ENCODE measurements at places on chromosomes 7 and 10.

DNA sequence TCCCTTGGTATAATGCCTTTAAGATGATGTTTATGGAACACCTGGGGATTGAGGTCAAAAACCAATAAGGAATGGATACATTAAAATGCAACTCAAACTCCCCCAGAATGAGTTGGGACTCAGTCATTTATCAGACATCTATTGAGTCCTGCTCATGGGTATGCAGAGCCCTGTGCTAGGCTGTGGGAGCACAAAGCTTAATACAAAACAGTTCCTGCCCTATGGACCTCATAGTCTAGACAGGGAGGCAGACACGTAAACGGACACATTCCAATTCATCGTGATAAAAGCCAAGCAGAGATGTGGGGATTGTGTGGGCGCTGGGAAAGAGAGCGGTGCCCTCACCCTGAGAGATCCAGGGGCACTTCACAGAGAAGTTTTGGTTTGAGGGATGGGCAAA is 181.7 kb downstream of the PTEN start:
- DNase-seq: no peak

DNA sequence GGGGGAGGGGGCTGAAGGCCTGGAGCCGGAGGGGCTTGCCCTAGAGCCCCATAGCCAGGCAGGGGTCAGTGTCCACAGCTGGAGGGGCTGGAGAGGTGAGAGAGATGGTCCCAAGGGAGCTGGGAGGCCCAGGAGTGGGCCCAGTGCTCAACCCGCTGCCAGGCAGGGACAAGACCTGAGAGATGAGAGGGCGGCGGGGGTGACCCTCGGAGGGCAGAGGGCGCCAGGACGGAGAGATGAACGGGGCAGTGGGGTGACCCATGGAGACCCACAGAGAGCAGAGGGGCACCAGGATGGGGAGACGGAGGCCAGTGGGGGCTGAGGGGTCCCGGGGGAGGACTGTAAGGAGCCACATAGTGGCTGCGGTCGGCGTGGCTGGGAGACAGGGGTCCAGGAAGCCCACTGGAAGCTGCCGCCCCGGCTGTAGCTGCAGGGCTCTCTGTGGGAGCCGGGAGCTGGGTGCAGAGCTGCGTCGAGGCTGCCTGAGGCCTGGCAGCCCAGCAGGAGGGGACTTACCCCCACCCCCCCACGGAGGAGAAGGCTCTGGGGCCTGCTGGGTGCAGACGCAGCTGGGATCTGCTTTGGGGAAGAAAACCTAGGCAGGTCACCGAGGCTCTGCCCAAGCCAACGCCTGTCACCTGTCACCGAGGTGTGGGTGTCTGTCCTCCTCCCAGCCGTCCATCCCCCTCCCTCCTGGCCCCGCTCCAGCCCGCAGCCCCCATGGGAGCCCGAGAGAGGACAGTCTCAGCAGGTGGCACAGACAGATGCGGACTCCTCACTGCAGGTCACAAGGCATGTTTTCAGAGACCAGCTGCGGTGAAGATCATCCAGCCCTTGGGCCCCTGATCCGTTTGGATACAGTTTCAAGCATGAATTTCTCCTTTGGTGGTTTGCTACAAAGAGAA is 25.1 kb downstream of the PWWP2B start:
- peak; percentile 87 for DNase-seq

DNA sequence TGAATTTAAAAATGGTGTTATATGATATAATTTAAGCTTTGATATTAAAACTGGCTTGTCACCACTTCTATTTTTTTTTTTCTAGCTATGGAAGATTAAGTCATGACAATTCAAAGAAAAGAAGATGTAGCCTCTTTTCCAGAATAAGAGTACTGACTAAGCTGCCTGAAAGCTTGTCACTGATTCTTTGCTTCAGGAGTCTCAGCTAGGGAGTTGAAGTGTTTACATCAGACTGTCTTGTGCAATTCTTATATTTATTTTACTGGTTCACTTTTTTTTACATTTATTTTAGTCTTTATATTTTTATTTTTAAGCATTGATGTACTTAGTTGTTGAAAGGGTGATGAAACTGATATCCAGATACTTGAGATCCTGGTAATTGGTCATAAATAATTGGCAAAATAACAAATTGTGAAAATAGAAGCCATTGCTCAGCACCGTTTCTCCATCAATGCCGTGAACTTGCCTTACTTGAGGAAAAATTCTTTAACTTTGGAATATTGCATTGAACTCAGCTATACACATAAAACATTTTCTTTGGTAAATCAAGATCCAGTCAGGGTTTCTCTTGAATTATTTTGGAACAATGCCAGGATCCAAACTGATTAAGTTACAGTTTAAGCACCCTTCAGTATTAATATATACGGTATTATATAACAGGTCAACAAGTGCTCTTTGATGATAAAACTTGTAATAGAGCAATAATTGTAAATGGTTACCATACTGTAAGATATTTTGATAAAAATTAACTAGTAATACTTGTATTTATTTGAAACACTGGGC is 156.4 kb downstream of the PHTF2 start:
- no peak for DNase-seq

GRCh38 chr7:69399401-69399800 is 198.9 kb upstream of the AUTS2 start:
- peak; percentile 41 for DNase-seq

DNA sequence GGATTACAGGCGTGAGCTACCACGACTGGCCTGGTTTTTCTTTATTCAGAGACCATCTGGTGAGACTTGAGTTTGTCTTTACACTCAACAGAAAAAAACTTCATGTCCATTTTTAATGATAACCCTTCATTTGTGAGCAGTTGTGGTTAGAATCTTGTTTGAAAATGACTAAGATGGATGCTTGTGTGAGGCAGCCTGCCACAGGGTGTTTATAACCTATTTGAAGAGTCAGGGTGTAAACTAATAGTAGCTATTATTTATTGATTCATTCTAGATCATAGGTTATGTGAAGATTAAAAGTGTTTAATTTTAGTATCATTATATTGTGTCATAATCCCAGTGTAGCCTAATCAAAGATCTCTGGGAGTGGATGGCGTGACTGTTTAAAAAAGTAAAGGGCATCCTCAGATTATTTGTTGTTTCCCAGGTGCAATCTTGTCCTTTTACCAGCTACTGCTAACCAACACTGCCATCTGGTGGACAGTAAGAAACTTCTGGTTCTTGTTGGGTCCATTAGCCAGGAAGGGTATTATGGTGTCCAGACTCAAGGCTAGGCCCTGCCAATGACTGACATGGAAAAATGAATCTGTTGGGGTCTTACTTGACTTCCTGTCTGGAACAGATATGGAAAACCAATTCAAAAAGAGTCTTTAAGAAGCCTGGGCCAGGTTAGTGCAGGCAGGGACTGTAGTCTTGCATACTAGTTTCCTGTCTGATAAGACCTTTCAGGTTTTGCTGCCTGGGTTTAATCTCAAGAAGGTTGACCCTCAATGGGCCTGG is 24.9 kb downstream of the NRBF2 start:
- peak; percentile 78 for DNase-seq

GRCh38 chr10:78761311-78761781 is 307.4 kb upstream of the ZMIZ1 start:
- no peak for DNase-seq

GRCh38 chr7:73978661-73979563 is 49.1 kb upstream of the ELN start:
- DNase-seq: peak; percentile 84

GRCh38 chr7:88269586-88269985 is 37.1 kb downstream of the STEAP4 start:
- DNase-seq: no peak

DNA sequence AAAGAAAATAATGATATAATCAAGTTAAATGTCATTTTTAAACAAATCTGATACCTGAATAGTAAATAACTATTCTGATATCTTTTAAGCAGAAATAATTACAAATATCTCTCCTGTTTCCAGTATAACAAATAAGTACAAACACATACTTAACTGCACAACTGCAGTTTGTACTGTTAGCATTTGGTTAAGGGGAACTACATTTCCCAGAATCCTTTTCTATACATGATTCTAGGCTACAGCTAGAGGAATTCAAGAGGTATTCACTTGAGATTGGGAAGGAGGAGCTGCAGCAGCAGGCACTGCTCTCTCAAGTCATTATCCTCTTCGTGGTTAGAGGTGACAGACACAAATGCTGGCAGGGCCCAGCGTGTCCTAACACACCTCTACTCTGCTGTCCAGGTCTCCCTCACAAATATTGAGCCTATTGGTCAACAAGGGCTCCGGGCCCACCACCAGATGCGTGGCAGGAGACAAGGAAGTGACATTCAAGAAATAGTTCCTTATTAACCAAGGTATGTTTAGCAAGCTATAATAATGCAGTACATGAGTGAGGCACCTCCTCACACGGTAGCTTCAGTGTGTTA is 255.1 kb upstream of the MKLN1 start:
- no peak for DNase-seq

DNA sequence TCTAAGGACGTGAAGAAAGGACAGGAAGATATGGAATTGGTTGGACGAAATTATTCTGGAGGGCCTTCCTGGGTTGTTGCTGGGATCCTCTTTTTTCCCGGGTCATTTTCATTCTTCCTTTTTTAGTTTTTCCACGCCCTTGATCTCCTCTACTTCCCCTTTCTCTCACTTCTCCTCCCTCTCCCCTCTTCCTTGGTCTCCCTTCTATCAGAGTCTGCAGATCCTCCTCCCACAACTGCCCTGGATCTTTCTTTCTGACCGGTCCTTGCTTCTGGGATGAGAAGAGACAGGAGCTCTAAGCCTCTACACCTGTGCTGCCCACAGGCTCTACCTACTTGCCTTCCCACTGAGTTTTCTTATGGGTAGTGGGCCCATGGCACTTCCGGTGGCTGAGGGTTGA is 103.7 kb upstream of the RELN start:
- no peak for DNase-seq

DNA sequence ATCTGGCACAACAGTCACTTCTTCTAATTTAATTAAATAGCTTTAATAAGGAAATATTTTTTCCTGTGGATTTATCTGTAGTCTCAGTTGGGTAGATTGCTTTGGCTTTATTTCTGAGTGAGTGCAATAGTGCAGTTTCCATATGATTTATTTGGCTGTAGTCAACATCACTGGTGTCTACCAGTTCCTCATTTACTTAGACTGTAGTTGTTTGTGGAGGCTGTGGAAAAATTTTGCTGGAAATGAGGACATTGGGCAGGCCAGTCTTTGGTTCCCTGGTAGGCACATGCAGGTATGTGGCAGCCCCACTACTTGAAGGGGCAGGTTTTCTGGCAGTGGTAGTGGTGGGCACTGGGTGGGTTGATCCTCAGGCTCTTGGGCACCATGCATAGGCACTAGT is 15.5 kb downstream of the TAS2R40 start:
- no peak for DNase-seq

DNA sequence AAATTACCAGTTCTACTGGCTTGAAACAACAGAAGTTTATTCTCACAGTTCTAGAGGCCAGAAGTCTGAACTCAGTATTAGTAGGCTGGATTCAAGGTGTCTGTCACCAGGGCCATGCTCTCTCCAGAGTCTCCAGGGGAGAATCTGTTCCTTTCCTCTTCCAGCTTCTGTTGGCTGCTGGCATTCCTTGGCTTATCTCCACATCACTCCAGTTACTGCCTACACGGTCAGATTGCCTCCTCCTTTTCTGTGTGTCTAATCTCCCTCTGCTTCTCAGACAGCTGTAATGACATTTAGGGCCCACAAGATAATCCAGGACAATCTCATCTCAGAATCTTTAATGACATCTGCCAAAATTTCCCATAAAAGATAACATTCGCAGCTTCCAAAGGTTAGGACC is 36.6 kb downstream of the MAPK8 start:
- DNase-seq: no peak

- DNase-seq: no peak
Observed at GRCh38 chr10:121942749-121943416, 15.1 kb upstream of the ATE1 start.

DNA sequence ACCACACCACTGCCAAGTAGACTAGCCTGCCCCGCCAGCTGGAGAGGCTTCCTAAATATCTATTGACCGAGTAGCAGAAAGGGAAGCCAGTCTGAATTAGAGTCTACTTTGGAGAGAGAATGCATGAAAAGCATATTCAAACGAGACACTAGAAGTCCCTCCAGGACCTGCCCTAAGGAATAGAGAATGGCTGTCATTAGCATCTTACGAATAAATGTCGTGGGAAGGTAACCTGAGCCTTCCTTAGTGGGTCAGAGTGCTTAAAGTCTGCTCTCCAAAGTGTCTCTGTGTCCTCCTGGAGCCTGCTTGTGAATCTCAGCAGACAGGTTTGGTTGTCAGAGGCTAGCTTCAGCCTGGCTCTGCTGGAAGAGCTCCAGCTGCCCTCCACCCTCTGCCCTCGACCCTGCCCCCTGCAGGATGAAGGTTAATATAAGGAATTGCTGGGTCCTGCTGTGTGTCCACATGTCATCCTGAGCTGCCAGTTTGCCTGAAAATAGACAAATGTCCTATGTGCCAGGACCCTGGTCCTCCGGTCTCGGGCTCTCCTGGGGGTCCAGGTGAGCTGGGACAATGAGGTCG is 33.4 kb downstream of the FAM241B start:
- DNase-seq: no peak

DNA sequence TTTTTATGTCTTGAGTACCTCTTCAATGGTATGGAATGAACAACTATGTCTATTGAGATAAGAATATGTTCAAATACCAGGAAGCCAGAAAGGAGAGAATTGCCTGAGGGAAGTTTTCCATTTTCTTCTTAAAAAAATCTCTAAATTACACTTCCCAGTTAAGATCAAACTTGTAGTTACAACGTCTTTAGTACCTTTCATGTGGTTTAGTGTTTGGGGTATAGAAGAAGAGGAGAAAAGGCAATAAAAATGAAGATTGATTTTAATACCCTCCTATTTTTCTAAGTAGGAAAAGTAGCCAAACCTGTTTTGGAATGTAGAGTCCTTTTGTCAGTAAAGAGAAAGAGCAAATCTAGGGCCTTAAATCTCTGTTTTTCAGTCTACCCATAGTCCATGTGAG is 470.0 kb upstream of the SEMA3A start:
- DNase-seq: no peak

GRCh38 chr10:25849988-25850387 is 84.0 kb upstream of the MYO3A start:
- no peak for DNase-seq

GRCh38 chr7:132123773-132124172 is 452.5 kb downstream of the PLXNA4 start:
- DNase-seq: no peak

DNA sequence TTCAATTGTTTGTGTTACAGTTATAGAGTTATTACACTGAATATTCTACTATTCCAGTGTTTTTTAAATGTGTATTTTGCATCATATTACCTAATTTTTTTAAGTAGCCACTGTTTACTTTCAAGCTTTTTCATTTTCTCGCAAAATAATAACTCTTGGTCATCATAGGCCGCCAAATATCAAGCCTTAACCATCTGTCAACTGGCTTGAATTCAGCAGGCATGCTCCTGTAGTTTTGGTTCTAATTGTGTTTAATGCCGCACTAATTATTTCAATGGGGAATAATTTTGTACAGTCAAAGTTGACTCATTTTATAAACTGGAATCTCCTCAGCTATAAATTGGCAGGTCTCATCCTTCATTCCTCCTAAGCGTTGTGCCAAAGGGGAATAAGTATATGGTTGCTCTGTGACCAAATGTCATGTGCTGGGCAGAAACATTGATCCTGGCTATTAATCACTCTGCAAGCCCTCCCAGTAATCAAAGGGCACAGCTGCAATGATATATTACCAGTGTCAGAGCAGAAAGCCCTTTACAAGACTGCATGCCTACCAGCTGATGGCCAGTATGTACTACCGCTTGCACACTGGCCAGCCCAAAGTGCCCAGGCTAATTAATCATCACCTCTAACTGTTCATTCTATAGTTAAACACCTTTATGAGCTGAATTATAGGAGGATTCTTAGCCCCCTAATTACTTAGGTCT is 74.8 kb downstream of the SKAP2 start:
- peak; percentile 49 for DNase-seq

- DNase-seq: no peak
Observed at GRCh38 chr7:68547181-68547580, 1051.1 kb upstream of the AUTS2 start.
